Activated T-cell treated with anti-CD3 and anti-CD28 coated beads, Interleukin-2, amount 50 U/mL, for 72 hours (primary cell): ENCODE measurements at places on chromosomes 2 and 18. TPM values are rescaled to one million over a fixed set of nuclear protein-coding genes. Genes with fewer than 3 reads are reported as not detected.

The HES6 gene
- total RNA-seq = 2.0 TPM

The C18orf32 gene
- total RNA-seq = 36.2 TPM

The RBBP8 gene
- total RNA-seq = 57.2 TPM

The RAB6C gene
- total RNA-seq = not detected

The PNO1 gene
- 12.5 TPM for total RNA-seq

The TMEM247 gene
- total RNA-seq = not detected

The CFAP221 gene
- not detected for total RNA-seq

The STK17B gene
- 279 TPM for total RNA-seq

The SOX11 gene
- not detected for total RNA-seq
